Small intestine (tissue), 16 donors: ENCODE measurements at places on chromosomes 2 and 18. TPM values are rescaled to one million over a fixed set of nuclear protein-coding genes. Genes with fewer than 3 reads are reported as not detected.

GRCh38 chr2:68561372-68561771, 82.0 kb upstream of the PROKR1 start:
- no peaks in the 10 kb centered on the region for H3K36me3 ChIP-seq
- H3K4me1 ChIP-seq, result no peaks in the 10 kb centered on the region
- H3K27ac ChIP-seq, result no peak overlapping the region
- no peak overlapping the region for H3K4me3 ChIP-seq
- no peaks in the 10 kb centered on the region for H3K27me3 ChIP-seq
- DNase-seq, result no peak

GALR1 gene
- polyA plus RNA-seq, result not detected

DNA sequence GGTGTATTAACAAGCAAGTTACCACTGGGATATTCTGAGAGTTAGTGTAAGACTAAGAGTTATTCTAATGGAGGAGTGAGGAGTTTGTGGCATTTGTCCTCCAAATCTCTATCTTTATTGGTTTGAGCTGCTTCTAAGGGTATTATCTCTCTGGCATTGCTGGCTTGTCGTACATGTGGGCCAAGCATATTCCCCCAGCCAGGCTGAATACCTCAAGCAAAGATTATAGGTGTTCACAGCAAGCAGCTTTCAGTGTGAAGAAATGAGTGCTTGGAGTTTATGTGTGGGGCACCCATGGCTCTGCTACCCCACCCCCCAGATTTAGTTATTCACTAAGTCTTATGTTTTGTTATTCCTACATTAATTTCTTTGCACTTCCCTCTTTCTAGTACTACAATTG, 193.6 kb upstream of the FANCL start:
- H3K4me3 ChIP-seq, result no peak overlapping the region
- H3K27me3 ChIP-seq, result no peaks in the 10 kb centered on the region
- DNase-seq, result no peak
- no peaks in the 10 kb centered on the region for H3K36me3 ChIP-seq

DNA sequence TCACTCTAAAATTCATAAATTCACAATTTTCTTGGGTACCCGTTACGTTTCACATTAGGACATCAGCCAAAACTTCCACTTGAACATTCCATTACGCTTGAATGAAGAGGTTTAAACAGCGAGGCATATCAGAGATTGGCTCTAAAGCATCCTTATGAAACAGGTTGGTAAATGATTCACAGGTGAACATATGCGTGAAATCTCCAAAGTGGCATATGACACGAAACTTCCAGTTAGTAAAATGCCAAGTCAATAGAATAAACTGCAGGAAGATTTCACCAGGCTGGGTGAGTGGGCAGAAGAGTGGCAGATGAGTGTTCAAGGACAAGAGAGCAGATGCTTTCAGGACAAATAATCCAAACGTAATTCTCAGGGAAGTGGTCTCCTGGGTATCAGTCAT, 33.9 kb upstream of the GLS start:
- no peak overlapping the region for H3K4me3 ChIP-seq
- no peak overlapping the region for H3K27ac ChIP-seq
- DNase-seq, result no peak
- no peaks in the 10 kb centered on the region for H3K36me3 ChIP-seq

DNA sequence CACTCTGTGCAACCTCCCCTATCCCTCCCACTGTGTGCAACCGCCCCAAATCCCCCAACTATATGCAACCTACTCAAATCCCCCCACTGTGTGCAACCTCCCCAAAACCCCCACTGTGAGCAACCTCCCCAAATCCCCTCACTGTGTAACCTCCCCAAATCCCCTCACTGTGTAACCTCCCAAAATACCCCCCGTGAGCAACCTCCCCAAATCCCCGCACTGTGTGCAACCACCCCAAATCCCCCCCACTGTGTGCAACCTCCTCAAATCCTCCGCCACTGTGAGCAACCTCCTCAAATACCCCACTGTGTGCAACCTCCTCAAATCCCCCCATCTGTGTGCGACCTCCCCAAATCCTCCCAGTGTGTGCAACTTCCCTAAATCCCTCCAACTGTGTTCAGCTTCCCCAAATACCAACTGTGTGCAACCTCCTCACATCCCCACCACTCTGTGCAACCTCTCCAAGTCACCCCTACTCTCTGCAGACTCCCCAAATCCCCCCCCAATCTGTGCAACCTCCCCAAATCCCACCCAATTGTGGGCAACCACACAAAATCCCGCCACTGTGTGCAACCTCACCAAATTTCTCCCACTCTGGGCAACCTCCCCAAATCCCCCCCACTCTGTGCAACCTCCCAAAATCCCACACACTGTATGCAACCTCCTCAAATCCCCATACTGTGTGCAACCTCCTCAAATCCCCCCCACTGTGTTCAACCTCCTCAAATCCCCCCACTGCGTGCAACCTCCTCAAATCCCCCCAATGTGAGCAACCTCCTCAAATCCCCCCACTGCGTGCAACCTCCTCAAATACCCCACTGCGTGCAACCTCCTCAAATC, 114.1 kb downstream of the TPO start:
- no peaks in the 10 kb centered on the region for H3K4me1 ChIP-seq
- no peak overlapping the region for H3K4me3 ChIP-seq
- no peak for DNase-seq

- no peaks in the 10 kb centered on the region for H3K27me3 ChIP-seq
- DNase-seq, result no peak
- no peak overlapping the region for H3K4me3 ChIP-seq
Measured at GRCh38 chr2:30613001-30613400, 166.0 kb downstream of the LCLAT1 start.

DNA sequence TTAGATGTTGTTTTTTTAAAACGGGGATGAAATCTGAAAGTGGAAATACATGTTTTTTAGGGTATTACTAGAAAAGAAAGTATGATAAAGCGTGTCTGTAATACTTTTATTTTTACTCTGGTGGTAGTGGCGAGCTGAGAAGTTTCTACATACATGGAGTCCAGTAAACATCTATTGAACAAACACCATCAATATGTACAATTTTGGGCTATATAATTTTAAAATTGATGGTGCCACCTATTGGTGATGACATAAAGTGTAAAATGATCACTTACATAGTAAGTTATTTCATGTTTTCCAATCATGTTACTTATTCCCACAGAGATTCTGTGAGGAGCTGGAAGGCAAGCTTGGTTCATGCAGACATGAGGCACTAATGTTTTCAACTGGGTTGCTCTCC, 31.5 kb upstream of the NFE2L2 start:
- no peaks in the 10 kb centered on the region for H3K36me3 ChIP-seq
- H3K27me3 ChIP-seq, result no peaks in the 10 kb centered on the region
- no peak for DNase-seq
- no peak overlapping the region for H3K4me3 ChIP-seq
- no peak overlapping the region for H3K27ac ChIP-seq

GRCh38 chr2:158695305-158695704, 99.8 kb upstream of the DAPL1 start:
- H3K36me3 ChIP-seq, result no peaks in the 10 kb centered on the region
- H3K27me3 ChIP-seq, result no peaks in the 10 kb centered on the region
- DNase-seq, result no peak
- peak overlapping the region; percentile 20 for H3K27ac ChIP-seq
- no peak overlapping the region for H3K4me3 ChIP-seq

DNA sequence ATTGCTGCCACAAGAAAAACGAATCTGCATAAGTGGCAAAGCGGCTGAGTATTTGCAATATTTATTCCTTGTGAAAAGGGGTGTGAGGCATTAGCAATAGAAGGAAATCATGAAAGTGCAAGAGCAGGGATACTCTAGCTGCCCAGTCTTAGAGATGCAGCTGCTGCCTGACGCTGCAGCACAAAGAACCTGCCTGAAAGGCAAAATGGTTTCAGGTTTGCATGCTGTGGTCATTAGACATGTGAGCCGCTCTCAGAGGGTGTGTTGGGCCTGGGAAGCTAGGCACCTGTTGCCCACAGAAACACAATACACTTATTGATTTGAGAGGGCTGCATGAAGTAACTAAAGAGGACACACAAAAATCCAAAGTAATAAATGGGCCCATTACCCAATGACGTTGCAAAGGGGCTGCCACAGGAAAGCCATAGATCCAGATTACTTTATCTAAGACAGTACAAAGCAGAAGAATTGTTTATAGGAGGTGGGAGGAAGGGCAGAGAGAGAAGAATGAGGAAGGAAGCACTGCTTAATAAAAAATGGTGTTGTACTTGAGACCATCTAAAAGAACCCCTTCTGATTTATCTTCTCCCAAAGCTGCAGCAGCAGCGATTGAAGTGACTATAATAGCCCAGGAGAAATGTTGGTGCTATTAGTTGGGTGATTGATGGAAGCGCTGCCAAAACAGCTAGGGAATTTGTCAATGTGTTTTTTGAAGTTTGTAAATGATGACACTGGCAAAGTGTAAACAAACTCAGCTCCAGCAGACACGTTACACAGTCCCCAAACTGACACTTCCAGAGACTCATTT, 492.4 kb upstream of the ACVR2A start:
- no peaks in the 10 kb centered on the region for H3K36me3 ChIP-seq
- H3K27me3 ChIP-seq, result no peaks in the 10 kb centered on the region
- no peak overlapping the region for H3K27ac ChIP-seq
- no peak overlapping the region for H3K4me3 ChIP-seq

GRCh38 chr2:71102981-71103681, 26.9 kb downstream of the MCEE start:
- no peaks in the 10 kb centered on the region for H3K36me3 ChIP-seq
- H3K27ac ChIP-seq, result no peak overlapping the region
- H3K4me3 ChIP-seq, result no peak overlapping the region
- no peaks in the 10 kb centered on the region for H3K4me1 ChIP-seq
- no peak for DNase-seq

- H3K27me3 ChIP-seq, result peaks cover 2% of the 10 kb centered on the region
- H3K4me3 ChIP-seq, result no peak overlapping the region
- H3K36me3 ChIP-seq, result no peaks in the 10 kb centered on the region
- peaks cover 4% of the 10 kb centered on the region for H3K4me1 ChIP-seq
Measured at GRCh38 chr2:100730290-100730868, 89.6 kb upstream of the NPAS2 start.

- H3K27me3 ChIP-seq, result no peaks in the 10 kb centered on the region
- no peaks in the 10 kb centered on the region for H3K36me3 ChIP-seq
- peak overlapping the region; percentile 94 for H3K27ac ChIP-seq
- H3K4me1 ChIP-seq, result peaks cover 38% of the 10 kb centered on the region
Measured at GRCh38 chr18:5628512-5629255, 84.9 kb upstream of the EPB41L3 start.

BMP10 gene
- polyA plus RNA-seq, result not detected

DNA sequence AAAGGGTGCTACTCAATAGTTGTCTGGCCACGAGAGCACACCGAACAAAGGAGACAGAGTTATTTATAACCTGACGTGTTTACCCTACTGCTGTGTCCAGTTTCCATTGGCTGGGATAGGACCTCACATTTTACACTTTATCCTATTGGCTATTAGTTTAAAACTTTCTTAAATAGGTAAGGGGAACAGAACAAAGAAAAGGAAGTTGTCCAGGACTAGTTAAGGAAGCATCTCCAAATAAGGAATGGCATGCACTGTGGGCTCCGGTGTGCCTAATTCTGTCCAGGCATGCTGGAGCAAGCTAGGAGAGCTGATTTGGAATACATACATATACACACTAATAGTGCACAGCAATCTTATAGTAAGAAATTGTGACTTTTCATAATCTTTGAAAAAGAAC, 72.2 kb downstream of the CAB39 start:
- DNase-seq, result no peak
- H3K36me3 ChIP-seq, result peaks cover 23% of the 10 kb centered on the region
- H3K4me3 ChIP-seq, result no peak overlapping the region
- no peak overlapping the region for H3K27ac ChIP-seq
- no peaks in the 10 kb centered on the region for H3K27me3 ChIP-seq

SMAD4 gene
- 16.8 TPM for polyA plus RNA-seq

ARHGAP15 gene
- polyA plus RNA-seq, result 18.2 TPM

DNA sequence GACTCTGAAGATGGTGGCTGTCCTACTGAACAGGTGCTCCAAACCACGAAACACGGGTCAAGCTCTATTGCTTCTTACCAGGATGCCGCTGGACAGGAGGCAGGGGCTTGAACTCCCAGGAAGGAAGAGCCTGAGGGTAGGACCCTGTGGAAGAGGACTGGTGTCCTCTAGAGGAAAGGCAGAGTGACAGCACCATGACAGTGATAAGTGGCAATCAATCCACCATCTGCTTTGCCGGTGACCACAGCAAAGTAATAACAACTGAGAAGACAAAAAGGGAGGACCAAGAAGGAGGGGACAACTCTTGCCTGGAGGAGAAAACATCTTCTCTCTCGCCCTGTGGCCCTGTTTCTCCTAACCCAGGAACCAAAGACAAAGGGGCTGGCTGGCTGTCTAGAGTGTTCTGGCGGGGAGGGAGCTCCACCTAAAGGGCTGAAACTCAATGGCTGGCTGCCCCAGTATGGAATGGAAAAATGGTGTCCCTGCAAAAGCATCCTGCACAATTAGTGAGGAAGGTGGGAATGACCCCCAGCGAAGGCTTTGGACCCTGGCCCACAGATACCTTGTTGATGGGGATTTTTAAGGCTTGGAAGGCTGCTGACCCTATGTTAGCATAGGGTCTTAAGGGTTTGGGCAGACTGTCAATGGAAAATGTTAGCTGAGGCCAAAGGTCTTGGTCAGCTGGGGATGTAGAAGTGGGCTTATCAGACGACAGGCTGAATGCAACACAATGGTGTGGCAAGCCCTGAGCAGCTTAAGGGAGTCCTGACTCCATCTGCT, 35.4 kb downstream of the PROC start:
- H3K36me3 ChIP-seq, result no peaks in the 10 kb centered on the region
- H3K4me3 ChIP-seq, result no peak overlapping the region
- peak overlapping the region; percentile 92 for H3K27ac ChIP-seq
- H3K4me1 ChIP-seq, result no peaks in the 10 kb centered on the region
- peak; percentile 14 for DNase-seq

GRCh38 chr2:239401881-239402233, 1.0 kb upstream of the HDAC4 start:
- no peaks in the 10 kb centered on the region for H3K4me1 ChIP-seq
- no peaks in the 10 kb centered on the region for H3K27me3 ChIP-seq
- peak overlapping the region; percentile 58 for H3K4me3 ChIP-seq
- DNase-seq, result no peak
- H3K27ac ChIP-seq, result peak overlapping the region; percentile 89

- H3K36me3 ChIP-seq, result no peaks in the 10 kb centered on the region
- H3K4me1 ChIP-seq, result peaks cover 11% of the 10 kb centered on the region
- peak overlapping the region; percentile 54 for H3K4me3 ChIP-seq
- DNase-seq, result peak; percentile 86
- H3K27me3 ChIP-seq, result no peaks in the 10 kb centered on the region
Measured at GRCh38 chr2:17538844-17539554, 1.5 kb upstream of the VSNL1 start.

GRCh38 chr18:50622865-50623393, 63.0 kb downstream of the MAPK4 start:
- H3K27ac ChIP-seq, result no peak overlapping the region
- no peak for DNase-seq
- H3K4me1 ChIP-seq, result no peaks in the 10 kb centered on the region
- no peaks in the 10 kb centered on the region for H3K36me3 ChIP-seq

- no peak overlapping the region for H3K27ac ChIP-seq
- no peaks in the 10 kb centered on the region for H3K4me1 ChIP-seq
- H3K27me3 ChIP-seq, result peaks cover 3% of the 10 kb centered on the region
- no peak overlapping the region for H3K4me3 ChIP-seq
Measured at GRCh38 chr18:44474067-44474411, 206.6 kb upstream of the SETBP1 start.

- no peaks in the 10 kb centered on the region for H3K4me1 ChIP-seq
- H3K36me3 ChIP-seq, result no peaks in the 10 kb centered on the region
- no peaks in the 10 kb centered on the region for H3K27me3 ChIP-seq
- no peak for DNase-seq
Measured at GRCh38 chr2:63735263-63735662, 106.4 kb upstream of the UGP2 start.
